ENCODE measurements at places on chromosomes 6 and 20.

- no peak for DNase-seq
These were observed 10.4 kb upstream of the SNPH start for GRCh38 chr20:1255675-1256074.

- no peak for DNase-seq
These were observed 45.4 kb downstream of the TULP4 start for GRCh38 chr6:158357570-158358216.

DNA sequence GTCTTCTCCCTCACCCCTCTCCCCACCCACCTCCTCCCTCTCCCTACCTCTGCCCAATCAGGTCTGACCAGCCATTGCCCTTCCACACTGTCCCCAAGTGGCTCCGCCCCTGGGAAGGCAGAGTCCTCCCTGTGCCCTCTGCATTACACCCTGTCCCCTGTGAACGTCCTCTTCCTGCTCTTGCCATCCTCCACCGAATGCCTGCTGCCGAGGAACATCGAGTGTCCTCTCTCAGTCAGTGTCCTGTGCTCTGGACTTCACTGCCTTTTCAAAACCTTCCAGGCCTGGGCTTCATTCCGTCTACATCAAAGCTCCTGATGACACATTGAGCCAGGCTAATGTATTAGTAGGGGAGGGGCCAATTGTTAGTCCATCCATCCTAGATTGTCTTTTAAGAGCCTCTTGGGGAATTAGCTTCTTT is 3.3 kb upstream of the PACSIN1 start:
- DNase-seq, result peak; percentile 58

DNA sequence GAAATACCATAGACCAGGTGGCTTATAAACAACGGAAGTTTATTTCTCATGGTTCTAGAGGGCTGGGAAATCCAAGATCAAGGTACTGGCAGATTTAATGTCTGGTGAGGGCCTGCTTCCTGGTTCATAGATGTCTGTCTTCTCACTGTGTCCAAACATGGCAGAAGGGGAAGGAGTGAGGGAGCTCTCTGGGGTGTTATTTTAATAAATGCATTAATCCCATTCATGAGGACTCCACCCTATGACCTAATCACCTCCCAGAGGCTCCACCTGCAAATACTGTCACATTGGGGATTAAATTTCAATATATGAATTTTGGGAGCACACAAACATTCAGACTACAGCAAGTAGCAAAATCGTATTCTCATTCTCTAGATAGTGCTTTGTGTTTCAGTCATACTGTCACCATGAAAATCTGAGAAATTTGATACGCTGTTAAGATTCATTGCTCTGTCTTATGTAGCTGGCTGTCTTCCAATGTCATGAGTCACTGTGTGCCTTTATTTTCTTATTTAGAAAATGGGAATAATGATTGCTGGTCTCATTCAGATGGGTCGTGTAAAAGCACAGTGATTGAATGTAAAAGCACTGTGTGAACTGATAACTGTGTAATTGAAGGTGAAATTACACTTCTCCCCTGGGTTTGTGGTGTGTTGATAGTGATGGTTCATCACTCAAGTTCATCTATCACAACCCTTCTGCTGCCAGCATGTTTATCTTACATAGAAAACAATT is 8.9 kb upstream of the ERVFRD-1 start:
- DNase-seq, result peak; percentile 67

Measured in fibroblast of skin of back (primary cell).